CD4-positive, alpha-beta T cell (primary cell): ENCODE measurements at places on chromosomes 6 and 20. TPM values are rescaled to one million over a fixed set of nuclear protein-coding genes. Genes with fewer than 3 reads are reported as not detected.

Gene DUSP15
- not detected for total RNA-seq

Gene SERAC1
- total RNA-seq, result 2.5 TPM

Gene SLC35D3
- total RNA-seq, result not detected

Gene DXO
- 30.0 TPM for total RNA-seq

Gene IL22RA2
- not detected for total RNA-seq
